ENCODE measurements at places on chromosomes 4 and X. TPM values are rescaled to one million over a fixed set of nuclear protein-coding genes. Genes with fewer than 3 reads are reported as not detected.

Gene NAP1L2
- total RNA-seq: not detected

- DNase-seq: peak; percentile 80
These were observed 48.8 kb downstream of the MAP7D2 start for GRCh38 chrX:20067709-20068561.

DNA sequence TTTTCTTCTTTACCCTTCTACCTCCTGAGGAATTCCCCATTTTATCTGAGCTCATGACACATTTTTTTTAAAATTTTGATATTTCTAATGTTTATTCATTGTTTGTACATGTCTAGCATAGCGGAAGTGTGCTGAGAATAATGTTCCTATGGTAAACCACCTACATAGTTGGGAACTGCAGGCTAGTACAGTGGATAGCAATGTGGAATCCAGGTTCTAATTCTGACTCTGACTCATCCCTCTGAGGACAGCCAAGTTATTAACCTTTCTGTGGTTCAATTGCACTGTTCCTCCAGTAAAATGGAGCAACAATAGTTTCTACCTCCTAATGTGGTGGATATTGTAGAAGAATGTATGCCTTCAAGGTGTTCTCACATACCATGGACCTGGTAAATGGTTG lies 20.6 kb upstream of the APELA start:
- no peak for DNase-seq

Gene GAGE12H
- total RNA-seq: not detected

GRCh38 chr4:77465271-77465670 lies 140.3 kb upstream of the CXCL13 start:
- DNase-seq: no peak

- DNase-seq: no peak
These were observed 191.7 kb downstream of the PTTG2 start for GRCh38 chr4:38151873-38152272.

- DNase-seq: no peak
These were observed 1626.0 kb upstream of the TENM3 start for GRCh38 chr4:180617196-180617595.

Gene DUSP21
- not detected for total RNA-seq

Gene ARMCX1
- not detected for total RNA-seq

Gene RAP2C
- 27.7 TPM for total RNA-seq

Gene SLC10A4
- total RNA-seq: not detected

DNA sequence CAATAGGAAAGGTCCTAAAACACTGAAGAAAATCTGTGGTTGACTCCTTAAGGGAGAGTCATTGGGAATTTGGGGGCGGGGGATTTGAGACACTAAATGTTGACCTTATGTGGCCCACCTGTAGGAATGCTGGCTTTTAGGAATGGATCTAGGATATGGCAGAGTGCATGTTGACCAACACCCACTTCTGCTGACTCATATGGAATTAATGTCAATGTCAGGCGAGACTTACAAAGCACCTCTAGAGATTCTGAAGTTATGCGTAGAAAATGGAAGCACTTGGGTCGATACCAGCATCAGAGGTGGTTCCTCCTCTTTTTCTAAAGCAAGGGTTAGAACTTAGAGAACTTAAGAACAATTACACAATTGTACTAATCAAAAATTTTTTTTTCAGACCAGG lies 100.6 kb upstream of the CBR4 start:
- no peak for DNase-seq

- DNase-seq: no peak
These were observed 155.9 kb downstream of the SHOX start for GRCh38 chrX:786441-786881.

GRCh38 chr4:3866813-3867129 lies 100.6 kb downstream of the ADRA2C start:
- no peak for DNase-seq

DNA sequence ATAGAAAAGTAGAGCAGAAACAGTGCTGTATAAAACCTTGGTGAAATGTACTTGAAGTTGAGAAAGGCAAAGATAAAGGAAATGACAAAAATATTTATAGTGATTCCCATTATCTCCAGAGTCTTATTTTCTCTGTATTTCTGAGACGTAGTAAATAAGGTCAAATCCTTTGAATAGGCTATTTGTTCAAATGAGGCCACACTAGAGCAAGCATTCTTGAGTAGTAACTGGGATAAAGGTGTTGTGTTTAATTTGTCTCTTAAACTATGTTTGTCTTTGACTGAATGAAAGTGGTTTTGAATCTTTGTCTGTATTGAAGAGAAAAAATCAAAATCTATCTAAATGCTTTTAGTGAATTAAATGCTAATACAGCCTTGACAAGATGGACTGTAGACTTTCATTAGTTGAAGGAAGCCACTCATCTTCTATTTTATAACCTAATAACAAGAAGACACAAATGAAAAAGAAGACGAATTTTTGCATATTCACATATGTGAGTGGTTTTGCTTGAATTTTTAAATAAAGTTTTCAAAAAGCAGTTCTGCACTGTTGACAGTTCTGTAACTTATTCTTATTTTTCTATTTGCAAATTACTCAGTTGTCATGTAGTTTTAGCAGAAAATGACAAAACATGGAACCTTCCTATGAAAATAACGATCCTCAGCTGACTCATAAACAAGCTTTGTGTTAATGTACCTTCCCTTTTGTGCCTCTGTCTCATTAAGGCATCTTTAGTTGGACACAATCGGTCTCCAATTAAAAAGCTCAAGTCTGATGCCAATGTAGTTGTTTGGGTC lies 94.8 kb upstream of the PCDH18 start:
- DNase-seq: no peak

Gene RXFP1
- total RNA-seq: not detected

Gene TENM3
- not detected for total RNA-seq

DNA sequence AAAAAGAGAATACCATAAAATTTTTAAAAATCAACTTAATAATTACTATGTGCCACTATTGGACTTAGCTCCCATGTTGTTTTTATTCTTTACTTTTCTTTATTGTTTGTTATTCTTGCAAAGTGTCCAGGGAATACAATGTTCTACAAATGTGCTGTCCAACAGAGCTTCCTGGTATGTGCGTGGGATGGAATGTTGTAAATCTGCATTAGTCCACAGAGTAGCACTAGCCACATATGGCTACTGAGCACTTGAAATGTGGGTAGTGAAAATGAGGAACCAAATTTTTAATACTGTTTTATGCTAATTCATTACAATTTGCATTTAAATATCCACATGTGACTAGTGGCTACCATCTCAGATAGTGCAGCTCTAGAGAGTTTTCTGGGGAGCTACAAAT lies 14.3 kb upstream of the CORIN start:
- peak; percentile 46 for DNase-seq

DNA sequence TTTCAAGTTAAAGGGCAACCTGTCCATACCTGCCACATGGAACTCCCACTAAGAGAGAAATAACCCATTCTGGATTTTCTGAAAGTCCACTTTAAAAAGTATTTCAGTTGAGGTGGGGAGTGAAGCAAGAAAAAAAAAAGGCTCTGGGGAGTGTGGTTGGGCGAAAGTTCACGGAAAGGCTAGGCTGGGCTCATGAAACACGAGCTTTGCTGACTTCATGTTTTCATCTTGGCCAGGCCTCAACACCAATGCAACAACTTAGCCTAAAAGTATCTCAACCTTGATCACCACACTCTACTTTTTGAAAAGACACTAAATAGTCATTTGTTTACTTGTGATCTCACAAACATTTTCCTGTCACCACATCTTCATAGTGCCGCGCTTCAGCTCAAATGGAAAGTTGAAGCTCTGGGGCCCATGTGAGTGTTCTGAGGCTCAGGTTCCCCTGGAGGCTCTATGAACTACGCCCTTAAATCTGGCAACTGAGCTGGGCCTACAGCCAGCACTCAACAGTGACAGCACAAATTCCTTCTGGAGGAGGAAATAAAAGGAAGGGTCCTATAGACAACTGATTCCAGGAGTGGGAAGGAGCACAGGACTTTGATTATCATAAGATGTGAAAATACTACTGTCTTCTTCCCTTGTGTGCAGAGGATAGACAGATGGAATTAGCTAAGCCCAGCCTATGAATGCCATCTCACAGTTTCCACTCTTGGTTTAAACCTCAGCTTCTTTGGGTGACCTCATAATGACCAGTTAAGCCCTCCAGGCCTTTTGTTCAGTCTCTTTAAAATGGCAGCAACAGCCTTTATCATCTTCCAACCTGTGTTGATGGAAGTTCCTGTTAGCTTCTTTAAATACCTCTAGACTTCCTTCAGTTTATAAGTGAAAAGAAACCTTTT lies 5.1 kb downstream of the CD40LG start:
- DNase-seq: no peak

Gene HTATSF1
- total RNA-seq: 48.1 TPM

Gene NKX6-1
- total RNA-seq: not detected

DNA sequence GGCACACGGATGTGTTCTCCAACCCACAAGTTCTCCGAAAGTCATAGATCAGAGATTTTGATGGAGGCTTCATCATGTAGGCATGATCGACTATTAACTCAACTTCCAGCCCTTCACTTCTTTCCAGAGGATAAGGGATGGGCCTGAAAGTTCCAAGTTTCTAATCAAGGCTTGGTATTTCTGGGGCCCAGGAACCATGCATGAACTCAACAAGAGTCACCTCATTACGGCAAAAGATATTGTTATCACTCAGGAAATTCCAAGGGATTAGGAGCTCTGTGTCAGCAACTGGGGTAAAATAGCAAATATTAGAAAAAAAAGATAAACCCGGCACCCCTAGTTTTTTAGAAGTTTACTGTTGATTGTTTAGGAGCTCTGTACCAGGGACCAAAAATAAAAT lies 240.1 kb upstream of the PPP1R2C start:
- no peak for DNase-seq

DNA sequence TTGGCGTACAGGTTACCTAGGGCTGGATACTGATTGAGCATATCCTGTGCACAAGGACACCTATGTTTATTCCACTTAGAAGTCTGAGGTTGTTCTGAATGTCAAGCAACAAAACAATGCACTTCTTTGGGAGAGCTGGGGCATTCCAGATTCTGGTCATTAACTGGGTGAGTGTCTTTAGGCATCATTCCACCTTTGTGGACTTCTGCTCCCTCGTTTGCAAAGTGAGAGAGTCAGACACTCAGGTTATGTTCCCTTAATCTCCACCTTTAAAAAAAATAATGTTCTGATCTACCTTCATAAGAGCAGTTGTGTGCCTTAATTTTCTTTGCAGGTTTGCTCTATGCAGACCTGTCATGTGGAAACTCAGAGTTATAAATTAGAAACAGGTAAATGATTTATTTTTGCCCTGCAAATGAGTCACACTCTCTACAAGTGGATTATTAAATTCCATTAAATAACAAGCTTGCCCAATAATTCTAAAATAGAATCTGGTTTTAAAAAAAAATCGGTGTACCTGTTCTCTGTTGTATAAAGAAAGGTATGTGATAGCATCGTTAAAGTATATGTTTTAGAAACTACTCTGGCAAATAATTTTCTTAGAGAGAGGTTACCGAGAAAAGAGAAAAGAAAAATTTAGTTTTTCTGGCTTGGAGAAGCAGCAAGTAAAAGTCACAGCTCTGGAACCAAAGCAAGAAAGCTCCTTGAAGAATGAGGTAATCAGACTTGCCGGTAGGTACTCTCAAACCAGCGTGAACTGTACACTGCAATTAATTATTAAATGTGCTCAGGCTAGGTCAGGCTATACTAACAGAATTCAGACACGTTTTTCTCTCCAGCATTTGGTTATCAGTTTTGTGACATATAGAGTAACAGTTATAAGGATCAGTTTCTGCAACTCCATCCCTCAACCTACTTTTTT lies 93.2 kb downstream of the SORBS2 start:
- no peak for DNase-seq

- DNase-seq: no peak
These were observed 3.2 kb downstream of the UNC5C start for GRCh38 chr4:95545546-95545945.

GRCh38 chr4:38534344-38535045 lies 129.5 kb upstream of the KLF3 start:
- DNase-seq: no peak

Gene KLB
- total RNA-seq: not detected

Gene STATH
- not detected for total RNA-seq

Gene GAGE2A
- total RNA-seq: not detected

Gene PNMA5
- not detected for total RNA-seq

Gene ASMTL
- 18.4 TPM for total RNA-seq

- DNase-seq: no peak
These were observed 597.7 kb downstream of the MID1IP1 start for GRCh38 chrX:39398963-39399261.

DNA sequence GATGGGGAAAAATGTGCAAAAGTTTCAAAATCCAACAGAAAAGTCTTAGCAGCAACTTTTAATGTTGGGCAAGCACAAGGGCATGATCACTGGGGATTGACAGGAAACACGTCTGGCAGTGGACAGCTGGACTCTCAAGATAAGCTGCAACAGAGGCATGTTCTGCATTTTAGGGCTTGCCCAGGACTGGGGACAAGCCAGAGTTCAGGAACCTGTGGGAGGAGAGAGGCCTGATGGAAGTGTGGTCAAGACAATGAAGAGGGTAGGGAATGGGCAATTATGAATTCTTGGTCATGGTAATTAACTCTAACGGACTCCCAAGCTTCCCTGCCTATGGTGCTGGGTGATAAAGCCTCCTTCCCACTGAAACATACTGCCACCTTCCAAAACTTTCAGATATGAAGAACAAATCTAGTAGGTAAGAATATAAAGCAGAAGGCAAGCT lies 48.4 kb downstream of the ANXA3 start:
- DNase-seq: no peak

- peak; percentile 46 for DNase-seq
These were observed 614.4 kb downstream of the RPA4 start for GRCh38 chrX:97498093-97498492.

Gene PHEX
- total RNA-seq: 1.3 TPM

- no peak for DNase-seq
These were observed 222.1 kb downstream of the LDB2 start for GRCh38 chr4:16676230-16676770.

DNA sequence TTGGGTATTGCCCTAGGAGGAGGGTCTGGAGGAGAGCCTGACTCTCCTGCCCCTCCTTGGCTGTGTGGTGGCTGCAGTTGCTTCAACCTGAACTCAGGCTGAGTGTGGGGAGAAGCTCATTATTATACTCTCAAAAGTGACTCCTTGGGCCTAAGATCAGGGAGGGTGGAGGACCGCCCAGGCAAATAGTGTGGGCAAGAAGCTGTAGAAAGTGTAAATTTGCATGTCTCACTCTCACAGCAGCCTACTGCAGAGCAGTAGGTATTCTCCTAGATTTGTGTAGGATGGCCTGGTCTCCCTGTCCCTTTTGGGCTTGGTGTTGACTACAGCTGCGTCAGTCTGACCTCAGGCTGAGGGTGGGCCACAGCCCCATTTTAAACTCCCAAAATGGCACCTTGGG lies 156.1 kb downstream of the ZNF330 start:
- DNase-seq: no peak

All from Karpas-422 (cell line).